ENCODE measurements at places on chromosomes 11 and 22.

DNA sequence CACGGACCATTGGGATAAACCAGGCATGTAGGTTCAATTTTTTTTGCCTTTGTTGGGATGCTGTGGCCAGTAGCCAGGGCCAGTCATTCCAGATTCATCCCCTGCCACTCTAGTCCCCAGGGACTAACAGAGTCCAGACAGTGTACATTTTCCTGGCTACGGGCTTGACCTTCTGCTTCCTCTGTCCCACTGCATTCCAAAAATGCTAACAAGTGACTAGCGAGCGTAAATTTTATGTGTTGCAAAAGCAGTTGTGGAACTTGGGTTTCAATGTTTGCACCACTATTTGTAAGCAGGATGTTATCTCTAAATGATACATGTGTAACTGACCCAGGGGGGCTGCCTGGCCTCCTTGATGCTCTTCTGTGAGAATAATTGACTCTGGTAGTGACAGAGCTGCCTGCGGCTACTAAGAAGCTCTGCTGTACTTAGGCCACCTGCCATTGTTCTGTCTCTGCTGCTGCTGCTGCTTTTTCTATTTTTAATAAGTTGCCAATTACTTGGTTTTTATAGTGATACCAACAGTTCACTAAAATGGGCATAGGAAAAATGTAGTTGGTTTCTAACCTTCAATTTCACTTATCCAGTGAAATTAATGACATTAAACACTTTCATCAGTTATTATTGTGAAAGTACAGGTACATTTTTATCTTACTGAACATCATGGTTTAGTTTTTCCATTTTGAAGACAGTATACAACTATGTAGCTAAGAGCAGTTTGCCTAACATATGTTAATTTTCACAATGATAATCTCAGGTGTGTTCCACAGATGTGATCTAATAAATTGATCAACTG is 26.8 kb downstream of the TNRC6B start:
- peak; percentile 47 for DNase-seq

- peak; percentile 26 for DNase-seq
Measured at GRCh38 chr11:57251491-57252104, 14.5 kb upstream of the APLNR start.

DNA sequence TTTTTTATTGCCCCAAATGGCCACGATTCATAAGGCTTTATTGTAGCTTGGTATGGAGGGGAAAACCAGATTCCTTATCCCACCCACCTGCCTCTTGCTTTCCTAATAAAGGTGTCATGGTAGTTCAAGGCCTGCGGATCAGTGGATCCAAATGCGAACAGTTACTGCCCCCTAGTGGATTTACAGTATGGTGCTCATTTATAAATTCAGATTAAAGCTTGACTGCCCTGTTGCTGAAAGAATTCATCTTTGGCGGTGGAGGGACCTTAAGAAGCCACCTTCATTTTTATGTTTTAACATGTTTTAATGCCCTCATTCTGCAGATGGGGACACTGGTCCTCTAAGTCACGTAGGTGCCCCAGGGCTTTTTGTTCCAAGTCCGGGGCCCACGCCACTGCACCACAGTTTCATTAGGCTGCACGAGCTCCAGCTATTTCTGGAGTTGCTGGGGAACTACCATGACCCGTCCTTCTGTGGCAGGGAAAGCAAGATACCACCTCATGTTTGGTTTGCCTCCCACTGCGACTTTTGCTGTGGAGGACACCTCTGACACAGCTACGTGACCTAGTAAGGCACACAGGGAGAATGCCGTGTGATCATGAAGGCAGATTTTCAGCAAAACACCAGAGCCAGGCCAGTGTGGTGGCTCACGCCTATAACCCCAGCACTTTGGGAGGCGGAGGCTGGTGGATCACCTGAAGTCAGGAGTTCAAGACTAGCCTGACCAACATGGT is 15.6 kb upstream of the INCENP start:
- peak; percentile 71 for DNase-seq

GRCh38 chr11:102476069-102476468 is 23.5 kb upstream of the TMEM123 start:
- peak; percentile 42 for DNase-seq

DNA sequence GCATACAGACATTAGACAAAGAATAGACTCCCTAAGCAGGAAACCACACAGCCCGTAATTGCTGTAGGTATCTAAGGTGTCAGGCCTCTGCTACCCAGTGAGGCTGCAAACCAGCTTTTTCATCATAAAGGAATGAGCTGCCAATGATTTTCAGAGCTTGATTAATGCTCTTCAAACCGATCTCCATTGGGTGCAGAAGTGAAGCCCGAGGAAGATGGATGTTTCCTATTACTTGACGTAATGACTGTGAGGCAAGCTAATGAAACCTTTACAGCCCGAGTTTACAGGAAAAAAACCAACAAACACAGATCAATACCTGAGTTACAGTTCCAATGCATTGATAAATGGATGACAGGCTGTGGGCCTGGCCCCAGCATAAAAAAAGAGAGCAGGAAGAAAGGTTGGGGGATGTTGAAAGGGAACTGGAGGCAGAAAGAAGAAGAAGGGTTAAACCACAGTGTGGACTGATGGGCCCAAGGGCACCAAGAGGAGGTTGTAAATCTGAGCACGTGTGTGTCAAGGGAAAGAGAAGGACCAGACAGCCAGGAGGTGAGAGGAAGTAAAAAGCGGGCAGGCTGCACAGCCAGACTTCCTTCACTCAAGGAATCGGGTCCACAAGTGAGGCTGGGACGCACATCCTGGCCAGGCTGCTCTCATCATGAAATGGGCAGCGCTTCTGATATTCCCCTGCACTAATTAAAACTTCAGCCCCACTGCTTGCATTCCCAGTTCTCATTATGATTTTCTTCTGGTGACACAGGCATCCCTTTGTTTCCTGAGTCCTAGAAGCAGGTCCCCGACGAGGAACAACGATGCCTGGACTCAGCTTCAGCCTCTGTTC is 70.6 kb upstream of the NTM start:
- DNase-seq: no peak

DNA sequence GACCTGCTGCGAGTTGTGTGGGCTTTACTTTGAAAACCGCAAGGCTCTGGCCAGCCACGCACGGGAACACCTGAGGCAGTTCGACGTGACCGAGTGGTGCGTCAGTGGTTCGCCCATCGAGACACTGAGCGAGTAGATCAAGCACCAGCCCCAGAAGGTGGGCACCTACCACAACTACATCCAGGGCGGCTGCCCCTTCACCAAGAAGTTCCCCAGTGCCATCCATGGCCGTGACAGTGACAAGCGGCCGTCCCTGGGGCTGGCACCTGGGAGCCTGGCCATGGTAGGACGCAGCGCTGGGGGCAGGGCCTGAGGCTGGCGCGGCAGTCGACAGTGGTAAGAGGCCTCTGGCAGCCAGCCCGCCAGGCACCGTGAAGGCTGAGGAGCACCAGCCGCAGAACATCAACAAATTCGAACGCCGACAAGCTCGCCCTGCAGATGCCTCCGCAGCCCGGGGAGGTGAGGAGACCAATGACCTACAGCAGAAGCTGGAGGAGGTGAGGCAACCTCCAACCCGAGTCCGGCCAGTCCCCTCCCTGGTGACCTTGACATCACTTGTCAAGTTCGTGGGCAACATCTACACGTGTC is 545.2 kb upstream of the CCDC179 start:
- DNase-seq: no peak

- peak; percentile 86 for DNase-seq
Measured at GRCh38 chr11:10405865-10406592, 49.0 kb upstream of the AMPD3 start.

GRCh38 chr11:118406599-118407166 is 5.3 kb downstream of the ATP5MG start:
- DNase-seq: no peak

- DNase-seq: no peak
Measured at GRCh38 chr11:34856251-34856650, 59.9 kb downstream of the APIP start.

DNA sequence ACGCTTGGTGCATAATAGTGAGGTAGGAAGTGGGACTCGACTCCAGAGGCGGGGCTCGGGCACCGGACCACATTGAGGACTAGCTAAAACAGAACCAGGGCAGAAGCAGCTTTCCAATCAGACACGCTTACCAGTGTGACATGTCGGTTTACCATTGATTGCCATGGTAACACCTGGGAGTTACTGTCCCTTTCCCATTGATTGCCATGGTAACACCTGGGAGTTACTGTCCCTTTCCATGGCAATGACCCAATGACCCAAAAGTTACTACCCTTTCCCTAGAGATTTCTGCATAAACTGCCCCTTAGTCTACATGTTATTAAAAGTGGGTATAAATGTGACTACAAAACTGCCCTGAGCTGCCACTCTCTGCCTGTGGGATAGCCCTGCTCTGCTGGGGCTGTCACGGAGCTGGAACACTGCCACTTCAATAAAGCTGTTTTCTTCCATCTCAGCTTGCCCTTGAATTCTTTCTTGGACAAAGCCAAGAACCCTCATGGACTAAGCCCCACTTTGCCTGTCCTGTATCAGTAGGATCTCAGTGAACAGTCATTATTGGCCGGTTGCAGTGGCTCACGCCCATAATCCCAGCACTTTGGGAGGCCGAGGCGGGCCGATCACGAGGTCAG is 77.4 kb upstream of the CRYBB3 start:
- no peak for DNase-seq

- no peak for DNase-seq
Measured at GRCh38 chr11:19347911-19348310, 107.2 kb upstream of the E2F8 start.

- DNase-seq: no peak
Measured at GRCh38 chr11:115154355-115154736, 349.9 kb downstream of the CADM1 start.

- DNase-seq: peak; percentile 64
Measured at GRCh38 chr11:70544774-70545609, 146.7 kb downstream of the CTTN start.

DNA sequence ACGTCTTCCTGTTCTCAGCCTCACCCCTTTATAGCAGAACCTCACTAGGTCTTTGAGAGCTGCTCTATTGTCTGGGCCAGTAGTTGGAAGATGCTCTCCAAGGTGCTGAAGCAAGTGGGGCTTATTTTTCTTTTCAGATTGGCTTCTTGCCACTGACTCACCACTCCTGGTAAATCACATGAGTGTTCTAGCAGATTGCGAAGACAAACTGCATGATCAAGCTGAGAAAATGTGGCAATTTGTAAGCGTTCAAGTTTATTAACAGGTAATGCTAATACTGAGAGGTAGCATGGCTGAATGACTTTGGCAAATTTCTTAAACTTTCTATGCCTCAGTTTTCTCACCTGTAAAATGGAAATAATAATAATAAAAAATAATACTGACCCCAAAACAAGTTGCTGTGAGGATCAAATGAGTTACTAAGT is 59.2 kb downstream of the CACNG2 start:
- DNase-seq: peak; percentile 88

DNA sequence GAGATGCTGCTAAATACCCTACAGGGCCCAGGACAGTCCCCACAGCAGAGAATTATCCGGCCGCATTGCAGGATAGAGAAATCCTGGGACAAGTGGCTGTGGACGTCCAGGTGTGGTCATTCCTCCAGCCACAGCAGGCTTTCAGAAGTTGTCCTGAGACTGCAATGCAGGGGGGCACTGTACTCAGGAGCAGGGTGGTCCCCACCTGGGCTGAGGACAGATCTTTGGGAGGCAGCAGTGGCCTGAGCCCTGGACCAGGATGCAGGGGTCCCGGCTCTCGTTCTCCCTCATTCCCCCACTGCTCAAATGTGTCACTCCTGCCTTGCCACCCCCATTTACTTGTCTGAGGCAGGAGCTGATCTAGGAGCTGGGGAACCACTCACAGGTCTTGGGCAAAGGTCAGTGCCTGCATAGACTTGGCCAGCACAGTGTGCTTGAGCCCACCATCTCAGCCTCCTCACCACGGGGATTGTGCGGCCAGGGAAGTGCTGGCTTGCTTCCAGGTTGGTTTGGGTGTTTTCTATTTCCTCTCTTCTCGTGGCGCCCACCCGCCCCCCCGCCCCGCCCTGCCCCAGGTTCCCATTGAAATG is 15.3 kb downstream of the LINC01488 start:
- no peak for DNase-seq

DNA sequence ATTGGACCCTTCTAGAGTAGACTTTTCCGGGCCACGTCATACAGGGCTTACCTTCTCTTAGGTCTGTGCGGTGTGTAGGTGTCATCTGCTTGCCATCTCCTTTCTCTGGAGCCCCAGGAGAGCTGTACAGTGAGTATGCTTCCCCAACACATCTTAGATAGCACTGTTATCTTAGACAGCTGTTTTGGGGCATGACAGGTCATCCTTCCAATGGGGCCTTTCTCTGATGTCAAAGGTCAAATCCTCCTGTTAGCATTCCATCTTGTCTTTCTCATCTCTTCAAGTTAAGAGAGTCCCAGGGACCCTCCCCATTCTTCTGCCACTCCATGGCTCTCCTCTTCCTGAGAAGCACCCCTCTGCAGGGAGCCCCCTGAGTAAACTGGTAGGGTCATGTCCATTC is 31.0 kb upstream of the EIF3D start:
- DNase-seq: no peak

DNA sequence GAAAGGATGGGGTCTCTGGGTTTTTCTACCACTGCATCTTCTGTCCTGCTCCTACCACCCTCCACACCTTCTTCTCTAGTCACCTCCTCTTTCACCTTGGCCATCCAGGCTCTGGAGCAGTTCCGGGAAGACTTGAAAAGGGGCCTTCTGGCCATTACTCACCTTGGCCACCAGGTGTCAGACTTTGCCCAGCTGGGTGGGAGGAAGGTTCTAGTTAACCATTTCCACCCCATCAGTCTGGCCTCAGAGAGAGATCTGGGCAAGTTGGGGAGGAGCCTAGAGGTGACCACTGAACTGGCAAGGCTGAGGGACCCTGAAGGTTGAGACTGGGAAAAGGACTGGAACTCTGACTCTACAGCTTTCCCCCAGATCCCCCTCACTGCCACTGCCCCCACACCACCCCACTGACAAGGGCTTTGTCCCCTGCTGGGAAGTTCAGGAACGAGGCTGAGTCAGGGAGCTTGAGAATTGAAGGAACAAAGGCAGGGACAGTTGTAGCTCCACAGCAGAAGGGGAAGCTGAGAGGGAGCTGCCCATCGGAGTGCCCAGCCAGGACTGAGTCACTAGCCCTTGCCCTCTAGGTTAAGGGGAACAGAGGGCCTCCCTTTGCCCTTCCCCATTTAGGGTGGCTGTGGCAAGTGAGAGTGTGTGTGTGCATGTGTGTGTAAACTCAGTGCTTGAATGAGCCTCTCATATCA is 3.7 kb upstream of the POLD4 start:
- peak; percentile 90 for DNase-seq

GRCh38 chr11:103110391-103110790 is 1.2 kb downstream of the DYNC2H1 start:
- DNase-seq: peak; percentile 10

DNA sequence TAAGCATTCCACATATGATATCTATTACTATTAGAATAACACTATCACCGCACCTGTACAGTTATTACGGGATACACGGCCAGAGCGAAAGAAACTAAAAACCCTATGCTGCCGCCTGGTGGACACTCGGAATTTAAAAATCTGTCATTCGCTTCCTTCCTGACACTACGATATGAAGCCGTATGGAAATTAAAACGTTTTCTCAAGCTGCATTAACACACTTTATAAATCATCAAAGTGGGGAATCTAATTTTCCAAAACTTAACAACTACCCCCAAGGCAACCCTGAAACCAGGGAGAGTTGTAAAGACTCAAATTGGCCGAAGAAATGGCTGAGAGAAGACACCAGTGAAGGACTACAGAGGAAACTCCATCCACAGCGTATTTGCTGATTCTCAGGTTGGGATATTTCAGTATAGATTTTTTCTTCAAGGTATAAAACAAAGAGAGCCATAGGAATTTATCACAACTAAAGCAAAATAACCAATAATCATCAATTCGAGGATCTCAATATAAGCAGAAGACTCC is 1.4 kb downstream of the CCDC73 start:
- peak; percentile 59 for DNase-seq

GRCh38 chr11:133115099-133115498 is 417.2 kb downstream of the OPCML start:
- DNase-seq: no peak

All from kidney tubule cell (primary cell).